ENCODE measurements at places on chromosomes 2 and 18.

DNA sequence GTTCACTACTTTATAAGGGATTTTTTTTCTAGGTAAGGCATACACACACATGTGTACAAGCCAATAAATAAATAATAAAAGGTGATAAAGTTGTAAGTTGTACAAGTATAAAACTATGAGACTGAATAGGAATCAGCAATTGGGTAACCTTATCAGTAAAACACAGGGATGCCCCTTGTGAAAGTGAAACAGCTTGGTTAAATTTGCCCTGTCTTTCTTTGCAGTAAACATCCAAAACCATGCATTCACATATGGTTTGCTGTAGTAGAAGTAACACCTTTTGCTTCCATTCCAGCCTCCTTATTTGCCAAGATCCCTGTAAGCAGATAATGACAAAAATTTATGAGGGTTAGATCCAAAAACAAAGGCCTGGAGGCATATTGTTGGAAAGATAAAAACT, 44.3 kb upstream of the NEUROD1 start:
- no peak for DNase-seq

DNA sequence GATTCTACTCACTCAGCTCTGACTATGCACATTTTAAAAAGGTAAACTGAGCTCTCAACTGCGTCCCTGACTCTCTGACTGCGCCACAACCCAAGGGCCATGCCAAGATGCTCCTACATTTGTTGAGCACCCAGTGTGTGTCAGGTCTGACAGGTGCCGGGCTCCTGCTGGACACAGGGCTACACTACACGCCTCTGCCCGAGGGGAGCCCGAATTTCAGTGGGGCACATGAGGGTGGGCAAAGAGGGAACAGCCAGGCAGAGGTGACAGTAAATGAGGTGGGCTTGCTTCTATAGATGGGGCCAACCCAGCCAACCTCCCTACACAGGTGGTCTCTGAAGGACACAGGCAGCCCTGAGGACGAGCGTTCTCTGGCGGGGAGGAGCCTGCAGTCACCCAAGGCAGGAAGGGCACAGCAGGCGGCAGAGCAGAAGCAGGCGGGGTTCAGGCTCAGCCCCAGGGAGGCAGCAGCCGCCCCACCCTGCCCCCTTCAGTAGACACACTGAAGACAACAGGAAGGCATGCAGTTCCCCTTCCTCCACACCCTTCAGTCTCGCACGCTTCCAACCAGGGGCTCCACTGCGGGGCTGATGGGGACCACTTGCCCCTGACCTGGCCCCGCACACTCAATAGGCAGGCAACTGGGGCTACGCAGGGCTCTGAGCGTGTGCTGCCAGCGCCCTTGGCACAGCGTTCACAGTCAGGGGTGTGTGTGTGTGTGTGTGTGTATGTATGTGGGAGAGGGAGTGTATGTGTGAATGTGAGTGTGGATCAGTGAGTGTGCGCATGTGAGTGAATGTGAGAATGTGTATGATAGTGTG, 98.4 kb downstream of the UXS1 start:
- DNase-seq, result peak; percentile 47

- DNase-seq, result no peak
Measured at GRCh38 chr2:237141571-237142051, 55.9 kb downstream of the COPS8 start.

- no peak for DNase-seq
Measured at GRCh38 chr18:48244530-48244929, 164.7 kb downstream of the ZBTB7C start.

DNA sequence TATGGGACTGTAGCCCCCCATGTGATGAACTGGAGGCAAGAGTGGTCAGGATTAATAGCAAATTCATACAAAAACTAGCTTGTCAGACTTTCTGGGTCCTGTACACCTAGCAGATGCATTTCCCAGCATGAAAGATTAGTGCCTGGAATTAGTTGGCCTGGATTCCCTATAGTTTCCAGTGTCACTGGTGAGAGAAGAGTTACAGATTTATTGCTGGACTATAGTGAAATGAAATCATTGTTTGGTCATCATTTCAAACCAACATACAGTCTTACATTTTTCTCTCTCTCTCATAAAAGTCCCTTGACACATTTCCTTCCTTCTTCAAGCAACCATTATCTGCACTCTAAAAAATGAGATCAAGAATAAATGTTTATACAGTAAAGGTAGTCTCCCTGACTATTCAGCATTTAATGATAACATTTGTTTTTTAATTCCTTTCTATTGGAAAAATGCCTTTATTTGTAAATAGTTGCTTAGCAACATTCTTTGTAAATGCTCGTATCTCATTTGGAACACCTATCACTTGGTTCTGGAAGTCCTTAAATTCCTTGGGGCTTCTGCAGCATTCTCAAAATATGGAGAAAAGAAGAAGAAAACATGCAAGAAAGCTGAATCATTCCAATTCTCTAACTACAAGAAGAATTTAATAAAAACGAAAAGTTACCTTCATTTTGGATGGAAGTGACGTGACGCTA, 144.4 kb downstream of the MREG start:
- no peak for DNase-seq

DNA sequence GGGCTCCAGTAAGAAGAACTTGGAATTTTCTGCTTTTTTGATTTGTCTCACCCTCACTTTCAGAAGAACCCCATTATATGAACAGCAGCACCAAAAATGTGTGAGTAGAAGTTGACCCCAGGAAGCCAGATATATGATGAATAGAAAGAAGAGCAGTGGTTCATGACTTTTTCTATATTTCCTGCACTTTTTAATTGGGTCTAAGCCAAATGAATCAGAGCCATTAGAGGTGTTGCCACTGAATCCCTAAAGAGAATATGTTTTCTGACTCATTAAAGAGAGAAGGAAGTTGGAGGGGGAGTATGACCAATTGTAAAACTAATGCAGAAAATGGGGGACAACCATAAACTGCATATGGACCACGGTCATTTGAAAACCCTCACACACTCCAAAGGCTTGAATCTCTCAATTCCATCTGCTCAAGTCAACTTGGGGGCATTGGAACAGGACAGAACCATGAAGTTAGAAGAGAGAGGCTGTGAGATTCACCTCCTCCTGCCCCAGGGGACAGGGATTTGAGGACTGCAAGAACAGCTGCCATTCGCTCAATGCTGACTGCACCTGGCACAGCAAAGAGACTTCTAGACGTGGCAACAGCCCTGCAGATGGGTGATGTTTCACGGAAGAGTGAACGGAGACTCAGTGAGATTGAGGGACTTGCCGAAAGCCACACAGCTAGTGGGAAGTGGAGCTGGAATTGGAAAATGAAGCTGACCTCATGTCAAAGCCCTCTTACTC, 3.0 kb downstream of the DAPL1 start:
- DNase-seq, result no peak

- no peak for DNase-seq
Measured at GRCh38 chr18:57915865-57916582, 112.9 kb upstream of the ATP8B1 start.

- DNase-seq, result no peak
Measured at GRCh38 chr2:204292439-204292838, 252.8 kb upstream of the PARD3B start.
